NCI-H460 (cell line): ENCODE measurements at places on chromosomes 3 and 15. TPM values are rescaled to one million over a fixed set of nuclear protein-coding genes. Genes with fewer than 3 reads are reported as not detected.

Gene NPAP1
- not detected in 2 replicates for total RNA-seq

Gene SPESP1
- total RNA-seq = not detected in 2 replicates

Gene PLA1A
- not detected in 2 replicates for total RNA-seq

Gene SERF2
- 304 and 355 TPM in 2 replicates for total RNA-seq

Gene EPHB3
- not detected in 2 replicates for total RNA-seq

Gene ADPRH
- 0.06 and 0.30 TPM in 2 replicates for total RNA-seq

Gene NEK10
- 1.4 and 1.5 TPM in 2 replicates for total RNA-seq

Gene LMCD1
- total RNA-seq = 3.3 and 5.7 TPM in 2 replicates

Gene FBXW12
- not detected in 2 replicates for total RNA-seq

Gene GASK1A
- not detected in 2 replicates for total RNA-seq

Gene STRIT1
- not detected in 2 replicates for total RNA-seq

Gene TP53BP1
- total RNA-seq = 22.1 and 23.3 TPM in 2 replicates

Gene HGD
- 1.3 and 2.2 TPM in 2 replicates for total RNA-seq

Gene GNAT1
- not detected in 2 replicates for total RNA-seq

Gene P2RY13
- total RNA-seq = not detected in 2 replicates

Gene SLCO2A1
- not detected in 2 replicates for total RNA-seq

Gene NTRK3
- not detected in 2 replicates for total RNA-seq

Gene GHSR
- total RNA-seq = not detected in 2 replicates

Gene TRPM1
- not detected in 2 replicates for total RNA-seq

Gene NR1I2
- 0.12 TPM in 1 of 2 replicates, not detected in the other for total RNA-seq

Gene ITPKA
- 1.4 and 1.6 TPM in 2 replicates for total RNA-seq

Gene PRR20G
- total RNA-seq = not detected in 2 replicates

Gene SLC22A13
- 0.17 and 0.40 TPM in 2 replicates for total RNA-seq

Gene RETNLB
- not detected in 2 replicates for total RNA-seq

Gene SCG5
- total RNA-seq = 0.52 TPM in 1 of 2 replicates, not detected in the other

Gene TRIM71
- total RNA-seq = not detected in 2 replicates

Gene MST1R
- 0.69 and 0.82 TPM in 2 replicates for total RNA-seq

Gene UROC1
- total RNA-seq = not detected in 2 replicates

Gene RPUSD2
- 13.3 and 13.5 TPM in 2 replicates for total RNA-seq

Gene DNAJB11
- total RNA-seq = 60.4 and 66.3 TPM in 2 replicates

Gene ECE2
- not detected in 2 replicates for total RNA-seq

Gene TMEM40
- 0.25 and 0.72 TPM in 2 replicates for total RNA-seq

Gene EPHB1
- total RNA-seq = 0.05 and 0.40 TPM in 2 replicates

Gene TMEM108
- total RNA-seq = not detected in 2 replicates

Gene MKRN3
- not detected in 2 replicates for total RNA-seq

Gene CHST2
- total RNA-seq = 0.40 and 0.49 TPM in 2 replicates

Gene EOGT
- total RNA-seq = 24.7 and 30.7 TPM in 2 replicates

Gene IMPG2
- 0.12 TPM in 1 of 2 replicates, not detected in the other for total RNA-seq

Gene RTP3
- not detected in 2 replicates for total RNA-seq
